ENCODE measurements at places on chromosomes 16 and 17.

GRCh38 chr16:14013571-14014283 is 57.4 kb upstream of the MRTFB start:
- DNase-seq: no peak

DNA sequence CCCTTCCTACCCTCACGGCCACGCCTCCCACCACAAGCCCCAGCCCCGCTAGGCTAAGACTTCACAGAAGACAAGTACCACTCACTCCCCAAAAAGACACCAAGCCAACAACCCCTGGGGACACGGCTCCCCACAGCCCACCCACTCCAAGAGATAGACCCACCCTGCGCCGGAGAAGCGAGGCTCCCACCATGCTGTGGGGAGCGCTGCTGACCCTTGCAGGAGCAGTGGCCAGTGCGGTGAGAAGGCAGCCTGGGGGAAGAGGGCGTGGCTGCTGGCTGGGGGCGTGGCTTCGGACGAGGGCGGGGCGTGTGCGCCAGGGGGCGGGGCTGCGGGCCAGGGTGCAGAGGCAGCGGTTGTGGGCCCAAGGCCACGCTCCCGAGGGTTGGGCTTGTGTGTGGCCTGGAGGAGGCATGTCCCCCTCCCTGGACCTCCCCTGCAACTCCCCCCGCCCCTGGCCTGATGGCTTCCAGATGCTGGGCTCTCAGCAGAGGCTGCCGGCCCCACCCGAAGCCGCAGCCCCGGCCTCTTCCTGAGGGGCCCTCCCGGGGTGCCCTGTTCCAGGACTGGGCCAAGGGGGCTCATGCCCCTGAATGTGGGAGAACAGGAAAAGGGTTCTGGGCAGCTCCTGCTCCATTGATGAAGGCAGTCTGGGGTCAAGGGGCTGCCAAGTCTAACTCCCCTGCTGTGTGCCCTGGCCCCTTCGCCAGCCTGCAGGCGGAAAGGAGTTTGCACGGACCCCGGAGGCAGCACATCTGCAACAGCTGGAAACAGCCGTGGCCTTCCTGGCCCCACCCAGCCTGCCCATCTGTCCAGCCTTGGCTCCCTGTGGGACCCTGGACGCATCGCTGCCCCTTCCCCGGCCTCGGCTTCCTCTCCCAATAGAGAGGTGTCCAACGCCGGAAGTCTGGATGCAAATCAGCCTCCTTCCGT is 9.1 kb downstream of the TFAP4 start:
- no peak for DNase-seq

DNA sequence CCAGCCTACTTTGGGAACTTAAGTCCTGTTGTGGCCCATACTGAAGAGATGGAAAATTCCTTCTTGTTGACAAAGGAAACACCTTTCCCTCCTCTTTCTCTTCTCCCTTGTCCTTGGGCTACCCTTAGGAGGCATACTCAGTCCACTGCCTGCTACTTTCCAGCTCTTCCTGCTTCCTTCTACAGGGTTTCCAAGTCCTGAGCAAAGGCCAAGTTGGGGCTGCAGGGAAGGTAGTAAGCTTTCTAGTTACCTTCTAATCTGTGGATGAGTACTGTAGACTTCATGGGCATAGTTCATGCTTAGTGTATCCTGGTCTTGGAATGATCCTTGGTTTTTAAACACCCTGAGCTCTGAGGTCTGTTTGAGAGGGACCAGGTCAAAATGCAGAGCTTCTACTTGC is 299.2 kb upstream of the MAF start:
- no peak for DNase-seq

GRCh38 chr16:61131447-61131846 is 904.8 kb downstream of the CDH8 start:
- DNase-seq: no peak

GRCh38 chr16:5032748-5033167 is 977 bp downstream of the NAGPA start:
- DNase-seq: no peak

DNA sequence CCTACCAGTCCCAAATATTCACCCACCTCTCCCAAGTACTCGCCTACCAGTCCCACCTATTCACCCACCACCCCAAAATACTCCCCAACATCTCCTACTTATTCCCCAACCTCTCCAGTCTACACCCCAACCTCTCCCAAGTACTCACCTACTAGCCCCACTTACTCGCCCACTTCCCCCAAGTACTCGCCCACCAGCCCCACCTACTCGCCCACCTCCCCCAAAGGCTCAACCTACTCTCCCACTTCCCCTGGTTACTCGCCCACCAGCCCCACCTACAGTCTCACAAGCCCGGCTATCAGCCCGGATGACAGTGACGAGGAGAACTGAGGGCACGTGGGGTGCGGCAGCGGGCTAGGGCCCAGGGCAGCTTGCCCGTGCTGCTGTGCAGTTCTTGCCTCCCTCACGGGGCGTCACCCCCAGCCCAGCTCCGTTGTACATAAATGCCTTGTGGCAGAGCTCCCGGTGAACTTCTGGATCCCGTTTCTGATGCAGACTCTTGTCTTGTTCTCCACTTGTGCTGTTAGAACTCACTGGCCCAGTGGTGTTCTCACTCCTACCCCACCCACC is 29.8 kb downstream of the POLR2A start:
- no peak for DNase-seq

GRCh38 chr16:78718141-78718540 is 618.7 kb downstream of the WWOX start:
- no peak for DNase-seq

DNA sequence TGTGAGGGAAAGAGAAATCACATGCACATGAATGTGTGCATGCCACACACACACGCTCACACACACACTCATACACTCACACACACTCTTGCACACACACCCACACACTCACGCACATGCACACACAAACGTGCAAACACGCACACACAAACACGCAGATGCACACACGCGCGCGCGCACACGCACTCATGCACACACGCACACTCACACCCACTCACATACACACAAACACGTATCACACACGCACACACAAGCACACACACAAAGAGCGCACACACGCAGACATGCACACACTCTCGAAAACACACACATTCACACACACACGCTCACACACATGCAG is 72.2 kb downstream of the GAS7 start:
- no peak for DNase-seq

GRCh38 chr16:53518550-53519416 is 15.8 kb upstream of the AKTIP start:
- DNase-seq: peak; percentile 34

GRCh38 chr17:56113486-56113885 is 39.8 kb upstream of the ANKFN1 start:
- no peak for DNase-seq

GRCh38 chr16:15686287-15686686 is 36.2 kb downstream of the NDE1 start:
- no peak for DNase-seq
